ENCODE measurements at places on chromosomes 7 and 10.

GRCh38 chr10:48714088-48714487 lies 29.4 kb downstream of the WDFY4 start:
- DNase-seq, result no peak

GRCh38 chr7:138166681-138167080 lies 90.4 kb downstream of the AKR1D1 start:
- no peak for DNase-seq

- DNase-seq, result no peak
Measured at GRCh38 chr10:118812393-118812740, 57.6 kb upstream of the CACUL1 start.

- no peak for DNase-seq
Measured at GRCh38 chr7:85285527-85285926, 98.7 kb upstream of the SEMA3D start.

GRCh38 chr7:99876933-99877332 lies at the start of gene OR2AE1:
OR2AE1 (minus strand) TSS chr7:99877033; CDS start chr7:99877033, 0 bp downstream.
- DNase-seq, result no peak

GRCh38 chr10:124145109-124145870 lies 51.9 kb upstream of the CHST15 start:
- peak; percentile 55 for DNase-seq

- DNase-seq, result peak; percentile 21
Measured at GRCh38 chr7:123747620-123748141, 1.1 kb downstream of the WASL start.

- DNase-seq, result no peak
Measured at GRCh38 chr7:41641011-41641664, 61.8 kb downstream of the INHBA start.

DNA sequence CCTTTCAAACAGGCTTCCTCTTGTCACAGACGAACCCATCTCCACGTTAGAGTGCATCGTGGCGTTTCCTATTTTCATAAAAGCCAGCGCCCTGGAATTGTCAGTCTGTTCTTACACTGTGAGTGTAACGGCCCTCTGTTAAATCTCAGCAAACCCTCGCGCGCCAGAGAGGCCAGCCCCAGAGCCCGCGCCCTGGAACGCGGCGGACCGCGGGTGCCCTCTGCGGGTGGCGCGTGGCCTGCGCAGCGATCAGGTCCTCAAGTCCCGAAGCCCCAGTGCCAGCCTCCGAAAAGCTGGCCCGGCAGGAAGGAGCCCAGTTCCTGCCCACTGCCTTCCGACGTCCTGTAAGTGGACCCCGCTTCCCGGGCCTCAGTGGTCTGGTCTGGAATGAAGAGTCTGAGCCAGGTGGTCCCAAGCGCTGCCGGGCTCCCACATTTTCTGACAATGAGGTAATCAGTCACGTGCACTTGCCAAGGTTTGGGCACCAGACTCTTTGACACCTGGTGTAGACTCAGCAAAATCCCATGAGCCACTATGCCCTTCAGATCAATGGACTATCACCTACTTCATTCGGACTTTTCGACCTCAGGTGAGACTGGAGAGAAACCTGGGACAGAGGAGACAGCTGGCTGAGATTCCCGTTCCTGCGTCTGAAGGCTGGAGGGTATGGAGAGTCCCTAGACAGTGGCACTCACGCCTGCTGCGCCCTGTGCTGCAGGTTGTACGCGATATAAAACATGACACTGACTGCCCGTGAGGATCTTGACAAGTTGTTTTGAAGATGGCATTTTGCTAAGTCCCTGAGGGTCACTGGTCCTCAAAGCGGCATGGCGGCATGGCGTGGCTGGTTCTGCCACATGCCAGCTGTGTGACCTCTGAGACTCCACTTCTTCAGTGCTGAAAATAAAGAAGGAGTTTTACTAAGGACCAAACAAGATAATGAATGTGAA lies 109.4 kb upstream of the LANCL2 start:
- peak; percentile 65 for DNase-seq

DNA sequence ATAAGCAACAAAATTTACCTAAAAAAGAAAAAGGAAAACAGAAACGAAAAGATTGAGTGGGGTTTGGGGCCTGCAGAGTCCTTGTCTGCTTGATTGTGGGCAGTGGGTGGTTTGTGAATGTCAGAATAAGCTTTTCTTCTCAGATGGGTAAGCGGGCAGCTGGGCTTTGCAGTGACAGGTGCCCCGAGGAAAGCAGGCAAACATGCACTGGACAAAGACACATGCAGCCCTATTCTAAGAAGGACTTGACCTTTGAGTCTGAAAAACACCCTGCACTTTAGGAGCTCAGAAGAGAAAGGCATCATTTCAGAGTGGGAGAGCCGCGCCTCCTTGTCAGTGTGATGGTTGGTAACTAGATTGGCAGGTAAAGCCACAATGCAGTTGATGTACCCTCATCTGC lies 562.7 kb downstream of the PTPRN2 start:
- DNase-seq, result no peak

DNA sequence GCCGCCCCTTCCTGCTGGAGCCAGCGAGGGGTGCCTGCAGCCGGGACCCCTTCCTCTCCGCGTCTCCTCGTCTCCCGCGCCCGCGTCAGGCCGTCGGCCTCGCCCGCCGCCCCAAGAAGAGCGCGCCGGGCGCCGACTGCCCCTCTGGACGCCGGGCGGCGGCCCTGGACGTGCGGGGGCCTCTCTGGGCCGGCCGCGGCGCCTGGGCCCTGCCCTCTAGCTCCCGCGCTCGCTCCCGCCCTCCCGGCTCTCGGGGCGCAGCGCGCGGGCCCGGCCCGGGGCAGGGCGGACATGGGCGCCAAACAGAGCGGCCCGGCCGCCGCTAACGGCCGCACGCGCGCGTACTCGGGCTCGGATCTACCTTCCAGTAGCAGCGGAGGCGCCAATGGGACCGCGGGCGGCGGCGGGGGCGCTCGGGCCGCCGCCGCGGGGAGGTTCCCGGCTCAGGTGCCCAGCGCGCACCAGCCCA lies 704 bp downstream of the ZNRF2 start:
- DNase-seq, result peak; percentile 28

DNA sequence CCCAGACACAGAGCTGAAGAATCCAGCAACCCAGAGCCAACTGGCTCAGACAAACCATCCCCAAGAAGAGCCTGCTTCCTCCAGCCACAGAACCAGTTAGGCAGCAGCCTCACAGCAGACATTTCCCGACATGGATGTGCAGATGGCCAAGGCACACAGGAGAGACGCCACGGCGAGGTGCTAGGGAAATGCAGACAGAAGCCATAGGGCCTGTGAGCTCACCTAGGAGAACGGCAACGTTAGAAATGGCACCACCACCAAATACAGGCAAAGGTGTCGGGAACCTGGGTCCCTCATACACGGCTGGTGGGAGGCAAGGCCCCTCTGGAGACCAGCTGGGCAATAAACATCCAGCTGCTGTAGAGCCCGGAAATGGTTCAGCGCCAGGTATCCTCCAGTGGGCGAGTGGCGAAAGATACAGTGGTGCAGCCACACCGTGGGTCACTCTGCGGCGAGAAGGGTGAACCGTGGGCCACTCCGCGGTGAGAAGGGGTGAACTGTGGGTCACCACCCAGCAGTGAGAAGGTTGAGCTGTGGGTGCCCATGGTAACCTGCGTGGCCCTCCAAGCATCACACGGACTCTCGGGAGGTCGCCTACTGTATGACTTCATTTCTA lies 31.2 kb downstream of the JAKMIP3 start:
- DNase-seq, result no peak

DNA sequence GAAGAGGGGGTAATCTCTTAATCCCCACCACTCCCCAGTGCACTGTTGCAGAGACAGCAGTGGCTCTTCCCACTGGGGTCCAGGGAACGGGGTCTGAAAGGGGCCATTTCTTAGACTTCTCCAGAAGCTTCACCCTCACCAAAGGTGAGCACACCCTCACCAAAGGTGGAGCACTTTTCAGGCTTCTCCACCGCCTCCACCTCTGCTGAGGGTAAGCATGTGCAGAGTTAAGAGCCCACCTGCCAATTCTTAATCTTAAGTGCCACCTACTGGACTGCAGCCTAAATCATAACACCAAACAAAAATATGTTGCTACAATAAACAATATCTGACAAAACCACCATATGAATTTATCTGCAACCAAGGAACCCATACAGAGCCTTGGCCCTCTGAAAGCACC lies 27.0 kb downstream of the SNX13 start:
- DNase-seq, result no peak

GRCh38 chr7:107070710-107071109 lies 26.2 kb downstream of the PRKAR2B start:
- DNase-seq, result no peak

DNA sequence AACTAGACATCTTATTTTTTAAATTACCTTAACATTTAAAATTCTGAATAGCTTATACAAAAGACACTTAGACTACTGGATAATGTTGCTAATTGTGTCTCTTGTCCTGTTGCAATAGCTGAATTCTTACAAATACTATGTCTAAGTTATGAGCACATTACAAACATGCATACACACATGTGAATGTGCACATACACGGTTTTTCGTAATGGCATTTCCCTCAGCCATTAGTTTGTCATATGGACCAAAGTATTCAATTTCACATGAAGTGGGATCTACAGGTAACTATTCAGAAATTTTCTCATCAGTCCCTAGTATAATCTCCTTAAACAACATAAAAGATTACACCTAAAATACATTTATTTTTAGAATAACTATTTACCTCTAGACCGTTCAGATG lies 178.6 kb upstream of the BET1 start:
- no peak for DNase-seq

- no peak for DNase-seq
Measured at GRCh38 chr10:49297818-49298670, 926 bp upstream of the C10orf71 start.

DNA sequence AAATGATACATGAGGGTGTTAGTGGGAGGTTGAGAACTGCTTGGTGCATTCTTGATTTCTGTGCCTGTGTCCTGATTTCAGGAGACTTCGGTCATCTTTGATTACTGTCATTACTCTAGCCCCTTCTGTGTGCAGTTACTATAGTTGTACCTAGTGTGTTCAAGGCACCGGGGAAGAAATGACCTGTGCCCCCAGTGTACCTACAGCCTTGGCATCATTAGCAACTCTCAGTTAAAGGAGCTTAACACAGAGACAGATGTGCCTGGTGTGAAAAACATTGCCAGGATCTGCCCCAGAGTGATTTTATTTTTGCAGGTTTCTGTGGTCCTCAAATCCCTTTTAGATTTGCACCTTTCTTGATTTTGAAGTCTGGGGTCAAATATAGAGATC lies 62.2 kb downstream of the ARID5B start:
- no peak for DNase-seq

GRCh38 chr10:31490858-31491504 lies 172.0 kb downstream of the ZEB1 start:
- peak; percentile 49 for DNase-seq

GRCh38 chr10:59283456-59284091 lies 78.8 kb downstream of the FAM13C start:
- DNase-seq, result no peak

GRCh38 chr7:35003679-35004303 lies 33.5 kb downstream of the DPY19L1 start:
- DNase-seq, result no peak

DNA sequence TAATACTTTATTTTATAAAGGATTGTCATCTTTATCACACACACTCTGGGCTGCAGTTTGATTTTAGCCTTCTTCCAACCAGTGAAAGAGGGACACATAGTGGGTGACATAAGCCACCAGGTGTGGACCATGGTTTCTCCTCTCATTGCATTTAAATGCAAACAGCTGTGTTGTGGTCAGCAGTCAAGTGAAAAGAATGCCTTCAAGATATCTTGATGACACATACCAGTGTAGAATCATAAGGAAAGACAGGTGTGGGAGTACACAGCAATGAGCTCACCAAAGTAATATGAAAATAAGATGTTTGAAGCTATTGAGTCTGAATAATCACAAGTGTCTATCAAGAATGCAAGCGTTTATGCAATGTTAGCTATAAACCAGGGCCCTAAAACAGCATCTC lies 580.0 kb downstream of the XPNPEP1 start:
- no peak for DNase-seq

DNA sequence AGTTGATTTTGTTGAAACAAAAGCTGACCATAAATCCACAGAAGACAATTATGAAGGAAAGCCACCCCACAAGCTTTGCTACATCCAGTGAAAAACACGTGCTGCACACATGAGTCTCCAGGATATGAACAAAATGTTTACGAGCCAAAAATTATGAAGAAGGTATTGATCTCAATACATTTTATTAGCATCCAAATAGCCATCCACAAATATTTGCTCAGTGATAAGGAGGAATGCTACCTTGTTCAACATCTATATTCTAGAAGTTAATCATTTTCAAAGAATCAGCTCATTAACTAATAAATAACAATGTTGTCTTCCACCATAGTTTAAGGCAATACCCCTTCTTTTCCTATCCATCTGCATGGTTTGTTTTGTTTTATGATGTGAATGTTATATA lies 42.7 kb downstream of the CALML3 start:
- DNase-seq, result no peak

GRCh38 chr10:63069318-63069717 lies 63.8 kb upstream of the NRBF2 start:
- DNase-seq, result no peak

GRCh38 chr10:25398680-25399079 lies 223.9 kb downstream of the GPR158 start:
- DNase-seq, result no peak

GRCh38 chr7:47619806-47620205 lies 37.9 kb upstream of the TNS3 start:
- DNase-seq, result no peak

- no peak for DNase-seq
Measured at GRCh38 chr7:79984210-79984609, 150.4 kb upstream of the GNAI1 start.

- no peak for DNase-seq
Measured at GRCh38 chr7:38323156-38323555, 49.7 kb upstream of the TARP start.

DNA sequence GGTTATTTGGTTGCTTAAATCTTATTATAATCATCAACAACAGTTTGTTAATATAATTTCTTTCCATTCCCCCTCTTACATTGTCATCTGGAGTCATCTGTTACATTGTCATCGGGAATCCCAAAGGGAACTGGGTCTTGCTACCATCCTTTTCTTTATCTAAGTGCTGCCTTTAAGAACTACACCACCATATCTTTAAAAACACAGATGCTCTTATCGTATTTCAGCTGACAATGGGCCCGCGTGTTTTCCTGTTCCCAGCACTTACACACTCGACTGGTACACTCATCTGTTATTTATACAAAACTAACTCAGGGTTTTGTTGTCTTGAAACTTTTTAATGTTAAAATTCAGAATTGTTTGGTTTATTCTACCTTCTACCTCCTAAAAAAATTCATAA lies 256.2 kb upstream of the MGMT start:
- no peak for DNase-seq

- no peak for DNase-seq
Measured at GRCh38 chr7:57400531-57401155, 49.3 kb upstream of the ZNF716 start.

GRCh38 chr7:139699640-139700504 lies 77.9 kb downstream of the HIPK2 start:
- DNase-seq, result no peak

- DNase-seq, result no peak
Measured at GRCh38 chr7:55044791-55045190, 26.0 kb downstream of the EGFR start.

GRCh38 chr10:4639960-4640359 lies 186.0 kb upstream of the AKR1E2 start:
- DNase-seq, result no peak
